ENCODE measurements at places on chromosomes 11 and 22.
A peak's percentile ranks its signal among the peaks of the same experiment; 100 is the strongest.

- DNase-seq = no peak
Observed at GRCh38 chr11:126186025-126186698, 25.3 kb downstream of the RPUSD4 start.

DNA sequence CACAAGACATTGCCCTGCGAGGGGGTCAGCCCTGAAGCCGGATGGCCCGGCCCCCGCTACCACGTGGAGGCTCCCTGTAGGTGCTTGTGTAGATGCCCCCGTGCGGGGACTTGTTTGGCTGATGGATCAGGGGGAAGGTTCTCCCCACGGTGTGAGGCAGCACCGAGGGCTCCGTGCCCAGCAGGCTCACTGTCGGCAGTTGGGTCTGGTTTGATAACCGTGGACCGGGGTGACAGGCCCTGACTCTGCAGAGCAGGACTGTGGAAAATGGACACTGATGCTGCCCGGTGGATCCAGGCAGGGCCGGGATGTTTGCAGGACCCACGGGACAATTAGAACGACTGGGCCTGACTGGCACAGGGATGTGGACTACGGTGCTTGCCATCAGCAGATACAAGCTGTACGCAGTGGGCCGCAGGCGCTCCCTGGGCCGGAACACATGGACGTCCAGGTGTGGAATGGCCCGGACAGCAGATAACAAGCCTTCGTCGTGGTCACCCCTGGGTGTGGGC, 19.0 kb downstream of the KCNQ1 start:
- DNase-seq = no peak

DNA sequence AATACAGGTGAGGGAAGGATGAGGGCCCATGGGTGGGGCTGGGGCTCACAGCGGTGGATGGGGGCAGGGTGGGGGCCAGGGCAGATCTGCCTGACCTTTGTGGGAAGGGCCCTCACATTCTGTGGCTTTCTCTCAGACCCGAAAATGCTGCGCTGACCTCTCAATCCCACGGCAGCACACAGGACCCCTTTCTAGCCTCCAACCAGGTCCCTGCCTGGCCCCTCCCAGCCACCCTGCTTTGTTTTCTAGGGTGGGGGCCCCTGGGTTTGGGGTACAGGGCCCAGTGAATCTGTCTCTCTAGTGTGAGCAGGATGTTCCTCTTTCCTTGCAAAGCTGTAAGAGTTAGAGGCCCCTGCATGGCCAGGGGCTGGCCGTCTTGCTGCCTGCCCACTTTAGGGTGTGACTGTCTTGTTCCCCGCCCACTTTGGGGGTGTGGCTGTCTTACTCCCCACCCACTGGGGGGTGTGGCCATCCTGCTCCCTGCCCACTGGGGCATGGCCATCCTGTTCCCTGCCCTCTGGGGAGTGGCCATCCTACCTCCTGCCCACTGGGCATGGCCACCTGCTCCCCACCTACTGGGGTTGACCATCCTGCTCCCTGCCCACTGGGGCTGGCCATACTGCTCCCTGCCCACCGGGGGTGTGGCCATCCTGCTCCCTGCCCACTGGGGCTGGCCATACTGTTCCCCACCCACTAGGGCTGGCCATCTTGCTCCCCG, 11.5 kb downstream of the PARVG start:
- DNase-seq = no peak

GRCh38 chr11:927871-928270, 2.2 kb downstream of the AP2A2 start:
- no peak for DNase-seq

GRCh38 chr11:58497951-58498350, 10.0 kb downstream of the OR5B21 start:
- DNase-seq = no peak

DNA sequence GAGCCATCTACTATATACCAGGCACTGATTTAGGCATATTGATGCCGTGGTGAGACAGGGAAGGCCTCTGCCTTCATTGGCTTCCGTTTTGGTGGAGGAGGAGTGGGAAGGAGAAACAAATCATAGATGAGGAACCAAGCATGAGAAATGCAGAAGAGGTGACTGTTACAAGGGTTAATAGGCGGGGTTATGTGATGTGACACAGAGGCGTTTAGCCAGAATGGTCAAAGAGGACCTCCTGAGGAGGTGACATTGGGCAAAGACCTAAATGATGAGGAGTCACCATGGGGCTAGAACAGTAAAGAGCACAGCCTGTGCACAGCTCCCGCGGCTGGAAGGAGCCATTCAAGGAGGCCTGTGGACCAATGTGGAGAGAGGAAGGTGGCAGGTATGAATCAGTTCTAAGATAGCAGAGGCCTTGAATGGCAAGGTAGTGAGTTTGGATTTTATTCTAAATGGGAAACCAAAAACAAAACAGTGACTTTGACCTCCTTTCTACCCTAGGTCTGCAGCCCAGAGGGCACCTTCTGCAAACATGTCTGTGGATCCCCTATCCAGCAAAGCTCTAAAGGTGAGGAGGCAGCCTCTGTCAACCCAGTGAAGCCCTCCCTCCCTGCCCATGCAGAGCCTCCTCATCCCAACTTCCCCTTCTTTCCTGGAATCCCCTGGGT, 11.7 kb downstream of the MAFF start:
- no peak for DNase-seq

DNA sequence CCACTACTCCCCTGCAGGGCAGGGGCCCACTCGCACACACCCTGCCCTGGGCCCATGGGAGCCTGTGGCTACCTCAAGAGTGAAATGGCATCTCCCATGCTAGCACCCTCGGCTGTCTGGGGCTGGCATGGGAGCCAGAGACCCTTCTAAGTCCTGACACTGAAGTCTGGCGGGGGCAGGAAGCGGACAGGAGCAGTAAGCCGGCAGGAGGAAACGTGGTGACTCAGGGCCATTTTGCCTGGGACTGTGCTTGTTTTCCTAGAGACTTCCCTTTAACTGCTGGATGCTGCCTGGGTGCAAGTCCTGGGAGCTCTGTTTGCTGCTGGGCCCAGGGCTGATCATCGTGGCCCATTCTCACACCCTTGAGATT, 16.8 kb downstream of the RELT start:
- no peak for DNase-seq

GRCh38 chr22:46796566-46797195, 34.2 kb downstream of the TBC1D22A start:
- DNase-seq = no peak

DNA sequence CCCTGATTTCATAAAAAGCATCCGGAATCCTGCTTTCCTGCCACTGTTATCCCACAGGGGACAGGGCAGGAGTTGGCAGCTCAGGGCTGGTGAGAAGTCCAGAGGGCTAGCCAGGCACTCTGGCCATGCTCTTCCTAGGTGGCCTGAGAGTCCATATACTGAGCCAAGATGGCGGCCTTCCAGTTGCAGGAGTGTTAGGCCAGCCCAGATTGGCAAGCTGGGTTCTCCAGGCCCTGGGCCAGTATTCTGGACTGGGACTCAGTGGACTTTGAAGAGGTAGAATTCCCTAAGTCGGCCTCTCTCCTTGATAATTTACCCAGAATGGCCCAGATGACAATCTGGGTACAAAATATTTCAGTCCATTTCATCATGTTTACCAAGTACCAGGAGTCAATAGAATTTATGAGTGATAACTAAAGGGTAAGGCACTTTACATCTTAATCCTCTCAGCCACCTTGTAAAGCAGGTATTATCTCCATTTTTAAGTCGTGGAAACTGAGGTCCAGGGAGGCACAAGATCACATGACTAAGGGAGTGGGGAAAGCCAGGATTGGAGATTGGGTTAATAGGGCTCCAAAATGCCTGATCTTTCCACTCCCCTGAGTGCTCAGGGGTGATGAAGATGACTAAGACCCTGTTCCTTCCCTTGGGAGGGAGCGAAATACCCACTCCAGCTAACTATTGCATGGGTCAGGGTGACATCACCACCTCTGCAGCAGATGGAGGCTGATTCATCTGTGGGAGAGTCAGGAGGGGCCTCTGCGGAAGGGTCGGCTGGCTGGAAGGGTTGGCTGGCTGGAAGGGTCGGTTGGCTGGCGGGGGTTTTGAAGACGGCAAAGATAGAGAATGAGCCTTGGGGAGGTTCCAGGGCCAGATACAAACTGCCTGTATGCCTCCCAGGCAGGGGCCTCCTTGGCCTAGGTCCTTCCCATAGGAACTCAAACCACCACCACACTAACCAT, 1.2 kb upstream of the MICALL1 start:
- peak; percentile 91 for DNase-seq

DNA sequence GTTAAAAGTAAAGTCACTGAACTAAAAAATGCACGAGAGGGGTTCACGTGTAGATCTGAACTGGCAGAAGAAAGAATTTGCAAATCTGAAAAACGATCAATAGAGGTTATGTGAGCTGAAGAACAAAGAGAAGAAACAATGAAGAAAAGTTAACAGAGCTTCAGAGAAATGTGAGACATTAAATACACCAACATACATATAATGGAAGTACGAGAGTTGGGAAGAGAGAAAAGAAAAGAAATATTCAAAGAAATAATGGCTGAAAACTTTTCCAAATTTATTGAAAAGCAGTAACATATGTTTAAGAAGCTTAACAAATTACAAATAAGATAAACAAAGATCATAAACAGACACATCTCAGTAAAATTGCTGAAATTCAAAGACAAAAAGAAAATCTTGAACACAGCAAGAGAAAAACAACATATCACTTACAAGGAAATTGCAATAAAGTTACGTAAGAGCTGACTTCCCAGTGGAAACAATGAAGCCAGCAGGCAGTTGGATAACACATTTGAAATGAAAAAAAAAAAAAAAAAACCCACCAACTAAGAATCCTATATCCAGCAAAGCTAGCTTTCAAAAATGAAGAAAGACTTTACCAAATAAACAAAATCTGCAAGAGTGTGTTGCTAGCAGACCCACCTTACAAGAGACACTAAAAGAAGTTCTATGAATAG, 56.8 kb downstream of the EMSY start:
- DNase-seq = no peak

Measured in HS-27A (cell line).